ENCODE measurements at places on chromosomes 16 and 17.

DNA sequence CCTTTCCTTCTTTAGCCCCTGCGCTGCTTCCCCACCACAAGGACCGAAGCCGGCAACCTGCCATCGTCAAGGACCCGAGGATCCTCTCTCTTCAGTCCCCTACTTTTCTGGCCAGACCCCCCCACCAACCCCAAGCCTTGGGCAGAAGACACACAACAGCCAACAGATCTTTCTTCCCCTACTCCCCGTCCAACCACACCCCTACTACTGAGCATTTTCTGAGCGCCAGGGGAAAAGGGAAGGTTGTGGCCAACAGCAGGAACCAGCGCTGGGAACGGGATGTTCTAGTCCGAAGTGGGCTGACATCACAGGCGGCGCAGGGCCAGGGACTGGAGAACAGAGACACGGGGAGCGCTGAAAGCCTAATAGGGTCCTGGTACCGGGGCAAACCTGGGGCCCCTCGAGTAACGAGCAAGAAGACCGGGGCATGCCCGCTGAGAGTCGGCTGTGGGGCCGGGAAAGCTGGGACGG, 528 bp downstream of the PER1 start:
- H3K27ac ChIP-seq = peak overlapping the region; percentile 78
- H3K27me3 ChIP-seq = no peaks in the 10 kb centered on the region
- H3K36me3 ChIP-seq = peaks cover 32% of the 10 kb centered on the region

DNA sequence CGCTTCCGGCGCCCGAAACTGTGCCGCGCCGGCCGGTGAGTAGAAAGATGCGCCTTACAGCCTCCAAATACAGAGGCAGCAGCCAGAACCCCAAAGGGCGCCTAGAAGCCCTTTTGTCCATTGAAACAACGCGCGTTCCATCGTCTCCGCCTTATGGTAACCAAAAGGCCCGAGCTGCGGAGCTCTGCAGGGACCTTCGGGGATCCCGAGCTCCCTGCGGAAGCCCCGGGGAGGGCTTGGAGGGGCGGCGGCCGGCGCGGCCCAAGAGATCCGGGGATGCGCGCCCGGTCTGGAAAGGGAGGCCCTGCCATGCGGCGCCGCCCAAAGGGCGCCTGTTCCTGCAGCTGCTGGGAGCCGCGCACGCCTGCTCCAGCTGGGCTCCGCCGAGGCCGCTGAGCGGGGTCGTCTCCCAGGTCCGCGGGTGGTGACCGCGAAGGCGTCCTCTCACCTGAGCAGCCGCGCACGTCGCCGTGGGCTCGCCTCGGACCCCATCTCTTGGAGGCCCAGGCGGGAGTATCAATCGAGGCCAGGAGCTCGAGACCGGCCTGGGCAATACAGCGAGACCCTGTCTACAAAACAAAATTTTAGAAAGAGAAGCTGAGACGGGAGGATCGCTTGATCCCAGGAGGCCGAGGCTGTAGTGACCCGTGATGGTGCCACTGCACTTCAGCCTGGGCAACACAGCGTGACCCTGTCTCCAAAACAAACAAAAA, 742 bp upstream of the FBXO31 start:
- no peaks in the 10 kb centered on the region for H3K27me3 ChIP-seq
- H3K4me3 ChIP-seq = peak overlapping the region; percentile 78
- peaks cover 11% of the 10 kb centered on the region for H3K36me3 ChIP-seq

- peaks cover 13% of the 10 kb centered on the region for H3K4me1 ChIP-seq
- no peaks in the 10 kb centered on the region for H3K27me3 ChIP-seq
- no peak for DNase-seq
- peaks cover 18% of the 10 kb centered on the region for H3K36me3 ChIP-seq
Observed at GRCh38 chr16:11050944-11051343, 106.6 kb downstream of the CLEC16A start.

- peaks cover 11% of the 10 kb centered on the region for H3K27me3 ChIP-seq
- no peak overlapping the region for H3K4me3 ChIP-seq
- H3K36me3 ChIP-seq = no peaks in the 10 kb centered on the region
- no peak overlapping the region for H3K27ac ChIP-seq
Observed at GRCh38 chr16:31402687-31403086, 9.6 kb downstream of the ITGAD start.
